ENCODE measurements at places on chromosomes 6 and 20.

GRCh38 chr6:53517021-53517420 lies 27.9 kb downstream of the GCLC start:
- no peak for DNase-seq

- DNase-seq: no peak
Measured at GRCh38 chr20:22312744-22313346, 271.5 kb downstream of the FOXA2 start.

GRCh38 chr6:105536961-105537360 lies 134.1 kb upstream of the PREP start:
- DNase-seq: no peak

GRCh38 chr20:15618912-15619311 lies 954.3 kb downstream of the KIF16B start:
- no peak for DNase-seq

- DNase-seq: no peak
Measured at GRCh38 chr6:50591135-50591534, 122.2 kb upstream of the TFAP2D start.

GRCh38 chr20:43187476-43188233 lies 2.1 kb downstream of the PTPRT start:
- no peak for DNase-seq

DNA sequence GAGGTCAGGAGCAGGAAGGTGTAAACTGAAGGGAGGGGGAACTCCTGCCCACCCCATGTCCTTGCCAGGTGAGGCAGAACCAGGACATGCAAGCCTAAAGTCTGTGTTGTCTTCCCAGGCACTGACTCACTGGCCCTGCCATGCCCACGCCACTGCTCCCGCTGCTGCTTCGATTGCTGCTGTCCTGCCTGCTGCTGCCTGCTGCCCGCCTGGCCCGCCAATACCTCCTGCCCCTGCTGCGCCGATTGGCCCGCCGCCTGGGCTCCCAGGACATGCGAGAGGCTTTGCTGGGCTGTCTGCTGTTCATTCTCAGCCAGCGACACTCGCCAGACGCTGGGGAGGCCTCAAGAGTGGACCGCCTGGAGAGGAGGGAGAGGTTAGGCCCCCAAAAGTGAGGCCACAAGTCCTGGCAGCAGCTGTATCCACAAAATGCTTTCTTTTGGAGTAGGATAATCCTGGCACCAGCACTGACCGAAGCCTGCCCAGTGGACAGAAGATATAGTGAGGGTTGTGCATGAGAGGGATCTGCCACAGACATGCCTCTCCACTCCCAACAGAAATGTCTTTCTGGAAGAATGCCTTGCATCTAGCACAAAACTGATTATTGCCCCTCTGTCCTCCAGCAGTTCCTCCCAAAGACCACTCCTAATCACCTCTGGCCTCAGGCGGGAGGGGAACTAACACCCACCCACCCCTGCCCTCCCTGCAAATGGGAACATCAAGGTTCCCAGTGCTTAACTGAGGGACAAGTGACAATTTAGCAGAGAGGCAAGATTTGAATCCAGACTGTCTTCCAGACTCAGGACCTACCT lies 812 bp downstream of the MYMX start:
- DNase-seq: no peak

DNA sequence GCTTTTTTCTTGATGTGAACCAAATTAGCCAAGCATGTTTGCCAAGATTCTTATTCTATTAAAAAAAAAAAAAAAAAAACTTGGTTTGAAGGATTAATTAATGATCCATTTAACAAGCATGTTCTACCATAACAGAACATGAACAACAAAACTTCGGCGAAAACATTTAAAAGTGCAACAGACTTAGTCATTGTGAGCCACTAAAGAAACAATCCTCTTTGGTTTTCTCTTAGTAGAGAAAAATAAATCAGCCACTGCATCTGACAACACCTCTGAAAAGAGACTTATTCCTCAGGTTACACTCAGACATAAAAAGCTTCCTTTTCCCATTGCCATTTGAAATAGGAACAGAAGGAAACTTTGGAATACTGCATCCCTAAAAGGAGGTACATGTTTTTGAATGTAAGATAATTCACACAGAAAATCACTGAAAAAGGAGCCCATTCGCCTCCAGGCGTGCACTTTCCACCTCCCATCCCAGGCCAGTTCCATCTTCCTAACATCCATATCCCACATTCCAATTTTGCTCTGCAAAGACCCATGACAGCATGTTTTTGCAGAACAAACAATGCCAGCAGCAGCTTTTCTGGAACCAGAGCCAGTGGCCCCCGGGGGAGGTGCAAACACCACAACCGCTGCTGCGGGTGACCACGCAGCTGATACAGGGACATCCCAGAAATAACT lies 79.5 kb downstream of the ZMYND8 start:
- DNase-seq: no peak

DNA sequence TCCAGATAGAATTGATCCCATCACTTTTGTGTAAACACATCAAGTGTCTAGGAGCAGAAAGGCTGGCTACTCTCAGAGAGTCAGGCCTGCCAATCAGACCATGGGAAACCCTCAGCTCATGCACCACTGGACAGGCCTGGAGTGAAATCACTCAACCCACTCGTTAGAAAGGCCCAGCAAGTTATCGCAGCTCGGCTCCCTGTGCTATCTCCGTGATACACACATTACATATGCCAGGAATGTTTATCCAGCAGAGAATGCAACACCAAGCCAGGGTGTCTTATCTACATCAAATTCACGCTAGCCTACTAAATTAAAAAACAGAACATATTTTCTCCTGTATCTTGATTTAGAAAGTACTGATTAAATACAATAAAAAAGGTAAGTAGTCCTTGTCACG lies 232.4 kb upstream of the FOXQ1 start:
- no peak for DNase-seq

GRCh38 chr6:158978757-158979156 lies 21.2 kb downstream of the RSPH3 start:
- no peak for DNase-seq

GRCh38 chr6:162856885-162857284 lies 129.1 kb downstream of the PACRG start:
- DNase-seq: no peak

All from stimulated activated CD4-positive, alpha-beta T cell treated with anti-CD3 and anti-CD28 coated beads, TNF-alpha, amount 100 ng/mL, for 1 hour (primary cell).